Stimulated activated CD4-positive, alpha-beta T cell treated with anti-CD3 and anti-CD28 coated beads, Interleukin-15, amount 100 ng/mL, for 1 hour (primary cell): ENCODE measurements at places on chromosomes 2 and 18.

DNA sequence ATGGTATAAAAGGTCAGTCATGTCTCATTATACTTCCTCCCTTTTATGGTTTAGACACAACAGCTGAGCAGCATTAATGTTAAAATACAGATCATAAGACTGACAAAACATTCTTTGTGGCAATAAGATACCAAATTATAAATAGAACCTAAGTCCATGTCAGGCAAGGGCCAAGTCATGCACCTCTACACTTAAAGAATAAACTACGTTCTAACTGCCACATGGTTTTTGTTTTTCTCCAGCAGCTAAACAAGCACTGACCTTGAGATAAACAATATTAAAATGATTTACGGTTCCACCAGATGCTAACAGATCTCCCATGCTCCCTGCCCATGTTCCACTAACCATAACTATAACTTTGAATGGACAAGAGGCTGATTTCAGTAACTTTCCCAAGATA is 368.6 kb upstream of the TFPI start:
- DNase-seq = no peak

- no peak for DNase-seq
These were observed 117.2 kb upstream of the OTX1 start for GRCh38 chr2:62933398-62933917.

DNA sequence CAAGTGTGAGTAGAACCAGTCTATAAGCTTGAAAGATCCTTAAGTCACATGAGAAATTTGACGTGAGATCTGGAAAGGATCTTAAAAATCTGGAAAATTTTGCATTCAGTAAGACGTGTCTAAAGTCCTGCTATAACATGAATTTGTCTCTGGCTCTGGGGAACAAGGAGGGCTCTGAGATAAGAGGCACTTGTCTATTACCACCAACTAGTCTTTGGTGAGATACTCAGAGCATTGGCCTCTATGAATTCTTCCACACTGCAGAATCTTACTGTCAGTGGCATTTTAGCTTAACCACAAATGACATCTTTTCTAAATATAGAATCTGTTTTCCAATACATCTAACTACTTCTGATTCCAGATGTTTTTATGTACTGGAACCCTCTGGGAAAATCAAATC is 1504.5 kb downstream of the DPP10 start:
- no peak for DNase-seq

DNA sequence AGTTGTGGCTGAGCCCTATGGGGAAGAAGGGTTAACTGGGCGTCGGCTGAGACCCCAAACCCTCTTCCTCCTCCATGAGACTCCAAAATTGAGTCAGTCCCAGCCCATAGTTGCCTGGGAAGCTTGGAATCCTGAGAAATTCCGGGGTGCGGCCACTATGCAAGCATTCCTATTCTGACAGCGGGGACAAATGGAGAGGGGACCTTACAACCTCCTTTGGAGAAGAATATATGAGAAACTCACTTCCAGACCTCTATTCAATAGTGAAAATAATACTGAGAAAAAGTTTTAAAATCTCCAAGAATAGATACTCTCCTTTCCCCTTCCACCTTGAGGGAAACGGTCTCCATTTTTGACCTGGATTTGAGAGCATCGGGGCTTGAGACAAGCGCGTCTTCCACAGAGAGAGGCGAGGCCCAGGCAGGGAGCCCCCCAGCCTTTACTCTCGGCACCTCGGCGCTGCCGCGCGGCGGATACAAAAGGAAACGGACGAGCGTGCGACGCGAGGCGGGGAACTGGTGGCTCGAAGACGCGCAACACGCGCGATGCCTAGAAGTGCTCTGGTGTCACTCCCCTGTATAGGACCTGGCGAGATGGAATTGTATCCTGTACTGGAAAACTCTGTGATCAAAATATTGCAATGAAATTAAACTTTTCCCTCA is 11.1 kb downstream of the NR4A2 start:
- no peak for DNase-seq
